ENCODE measurements at places on chromosomes 3 and 15. TPM values are rescaled to one million over a fixed set of nuclear protein-coding genes. Genes with fewer than 3 reads are reported as not detected.
A peak's percentile ranks its signal among the peaks of the same experiment; 100 is the strongest.

Gene HAUS2
- total RNA-seq, result 46.7 TPM

Gene EOMES
- 30.7 TPM for total RNA-seq

Gene SPINT1
- total RNA-seq, result 11.0 TPM

Gene DPPA2
- not detected for total RNA-seq

Gene EXD1
- total RNA-seq, result not detected

DNA sequence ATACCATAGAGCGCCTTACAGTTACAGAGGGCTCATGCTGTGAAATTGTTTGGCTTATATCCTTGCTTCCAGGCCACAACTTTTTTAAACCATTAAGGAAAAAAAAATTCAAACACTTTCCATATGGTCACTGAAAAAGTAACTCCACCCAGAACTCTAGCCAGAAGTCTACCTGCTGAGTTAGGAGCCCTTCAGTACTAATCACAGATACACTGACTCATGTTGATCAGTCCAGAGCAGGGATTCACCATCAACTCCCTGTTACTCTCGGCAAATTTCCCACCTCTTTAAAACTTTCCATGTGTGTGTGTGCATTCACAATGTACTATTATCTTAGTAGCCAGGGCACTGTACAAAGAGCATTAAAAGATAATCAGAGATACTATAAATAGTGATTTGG lies 372.8 kb downstream of the MAGI1 start:
- H3K27me3 ChIP-seq, result no peaks in the 10 kb centered on the region
- no peak overlapping the region for H3K4me3 ChIP-seq
- H3K27ac ChIP-seq, result no peak overlapping the region
- no peaks in the 10 kb centered on the region for H3K36me3 ChIP-seq
- DNase-seq, result no peak

GRCh38 chr15:69825941-69826818 lies 271.5 kb downstream of the TLE3 start:
- no peak for DNase-seq
- peaks cover 32% of the 10 kb centered on the region for H3K27me3 ChIP-seq
- H3K4me1 ChIP-seq, result no peaks in the 10 kb centered on the region
- H3K4me3 ChIP-seq, result no peak overlapping the region
- H3K36me3 ChIP-seq, result no peaks in the 10 kb centered on the region
- H3K27ac ChIP-seq, result no peak overlapping the region

- no peak overlapping the region for H3K27ac ChIP-seq
- H3K36me3 ChIP-seq, result no peaks in the 10 kb centered on the region
- no peak overlapping the region for H3K4me3 ChIP-seq
- H3K27me3 ChIP-seq, result peaks cover 9% of the 10 kb centered on the region
Observed at GRCh38 chr3:70532806-70533205, 220.4 kb upstream of the MDFIC2 start.

GRCh38 chr15:85858586-85859375 lies 64.1 kb upstream of the KLHL25 start:
- peaks cover 11% of the 10 kb centered on the region for H3K4me1 ChIP-seq
- H3K27me3 ChIP-seq, result peaks cover 25% of the 10 kb centered on the region
- peak; percentile 64 for DNase-seq
- H3K4me3 ChIP-seq, result peak overlapping the region; percentile 37
- H3K36me3 ChIP-seq, result no peaks in the 10 kb centered on the region
- H3K27ac ChIP-seq, result no peak overlapping the region

- H3K27me3 ChIP-seq, result peaks cover 16% of the 10 kb centered on the region
- H3K4me1 ChIP-seq, result peaks cover under 1% of the 10 kb centered on the region
- no peak for DNase-seq
Observed at GRCh38 chr3:149628957-149629670, 28.7 kb downstream of the WWTR1 start.

- H3K27ac ChIP-seq, result no peak overlapping the region
- no peak for DNase-seq
- no peaks in the 10 kb centered on the region for H3K4me1 ChIP-seq
- no peak overlapping the region for H3K4me3 ChIP-seq
- H3K27me3 ChIP-seq, result no peaks in the 10 kb centered on the region
Observed at GRCh38 chr3:115921711-115922110, 298.4 kb downstream of the GAP43 start.

GRCh38 chr3:66923969-66924368 lies 74.1 kb upstream of the KBTBD8 start:
- H3K27ac ChIP-seq, result no peak overlapping the region
- no peaks in the 10 kb centered on the region for H3K36me3 ChIP-seq
- H3K4me1 ChIP-seq, result no peaks in the 10 kb centered on the region
- no peak overlapping the region for H3K4me3 ChIP-seq
- peaks cover 12% of the 10 kb centered on the region for H3K27me3 ChIP-seq

DNA sequence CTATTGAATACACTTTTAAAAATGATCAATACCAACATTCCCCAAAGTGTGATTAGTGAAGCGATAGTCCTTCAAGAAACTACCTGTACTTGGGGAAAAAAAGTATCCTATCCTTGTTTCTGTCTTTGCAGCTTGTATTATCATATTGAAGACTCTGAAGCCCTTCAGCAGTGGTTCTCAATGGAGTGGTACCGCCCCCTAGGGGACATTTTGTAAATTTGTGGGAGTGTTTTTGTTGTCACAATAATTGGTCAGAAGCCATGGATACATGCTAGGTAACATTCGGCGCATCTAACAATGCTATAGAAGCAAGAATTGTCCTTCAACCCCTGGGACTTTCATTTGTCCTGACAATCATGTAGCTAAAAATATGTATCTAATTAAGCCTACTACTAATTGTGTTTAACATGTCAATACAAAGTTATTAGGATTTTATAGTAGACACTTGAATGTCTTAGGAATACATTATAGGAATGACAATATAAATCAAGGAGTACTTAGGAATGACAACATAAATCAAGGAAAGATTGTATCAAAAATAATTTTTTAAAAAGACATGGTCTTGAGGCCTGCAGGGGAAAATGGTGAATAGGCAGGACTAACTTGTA lies 53.7 kb downstream of the NMD3 start:
- peaks cover 3% of the 10 kb centered on the region for H3K27me3 ChIP-seq
- no peaks in the 10 kb centered on the region for H3K4me1 ChIP-seq
- DNase-seq, result peak; percentile 8
- H3K36me3 ChIP-seq, result peaks cover 3% of the 10 kb centered on the region
- H3K27ac ChIP-seq, result peak overlapping the region; percentile 29

- peak overlapping the region; percentile 55 for H3K27ac ChIP-seq
- H3K4me3 ChIP-seq, result no peak overlapping the region
- DNase-seq, result no peak
- peaks cover 15% of the 10 kb centered on the region for H3K36me3 ChIP-seq
- H3K4me1 ChIP-seq, result peaks cover 71% of the 10 kb centered on the region
Observed at GRCh38 chr15:90860942-90861675, 7.3 kb upstream of the FURIN start.

GRCh38 chr3:119665954-119666559 lies 5.7 kb upstream of the POPDC2 start:
- H3K4me1 ChIP-seq, result peaks cover 9% of the 10 kb centered on the region
- no peak overlapping the region for H3K4me3 ChIP-seq
- no peak for DNase-seq
- H3K36me3 ChIP-seq, result peaks cover 20% of the 10 kb centered on the region
- no peaks in the 10 kb centered on the region for H3K27me3 ChIP-seq

GRCh38 chr3:64650096-64650622 lies 37.6 kb downstream of the ADAMTS9 start:
- no peak overlapping the region for H3K27ac ChIP-seq
- H3K4me1 ChIP-seq, result no peaks in the 10 kb centered on the region
- no peaks in the 10 kb centered on the region for H3K27me3 ChIP-seq
- no peaks in the 10 kb centered on the region for H3K36me3 ChIP-seq
- DNase-seq, result no peak

DNA sequence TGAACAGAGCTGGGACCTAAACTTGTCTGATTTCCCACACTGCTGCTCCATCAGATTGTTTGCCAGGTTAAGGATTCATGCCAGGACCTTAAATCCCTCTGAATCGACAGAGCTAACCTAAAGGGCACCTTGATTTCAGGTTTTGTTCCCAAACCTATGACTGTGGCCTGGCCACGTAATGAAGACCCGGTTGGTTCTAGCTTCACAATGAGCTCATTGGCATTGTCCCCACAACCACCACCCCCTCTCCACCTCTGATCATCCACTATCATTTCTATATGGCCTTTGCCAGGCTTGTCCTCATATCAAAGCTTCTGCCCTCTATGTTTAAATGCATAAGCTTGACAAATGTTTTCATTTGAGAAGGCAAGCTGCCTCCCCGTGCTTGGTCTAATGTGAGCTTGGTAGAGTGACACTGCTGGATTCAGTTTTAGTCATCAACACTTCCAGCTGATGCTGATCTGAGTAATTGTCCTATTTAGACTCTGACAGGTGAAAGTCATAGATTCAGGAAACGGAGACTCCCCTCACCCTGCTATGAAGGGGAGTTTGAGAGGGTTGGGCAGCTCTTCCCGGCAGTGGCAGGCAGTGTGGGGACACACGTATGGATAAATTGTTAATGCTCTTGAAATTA lies 407.1 kb upstream of the CFAP20DC start:
- peak overlapping the region; percentile 27 for H3K4me3 ChIP-seq
- peaks cover 59% of the 10 kb centered on the region for H3K4me1 ChIP-seq
- H3K36me3 ChIP-seq, result peaks cover 9% of the 10 kb centered on the region
- DNase-seq, result peak; percentile 42
